ENCODE measurements at places on chromosomes 6 and 20. TPM values are rescaled to one million over a fixed set of nuclear protein-coding genes. Genes with fewer than 3 reads are reported as not detected.

DNA sequence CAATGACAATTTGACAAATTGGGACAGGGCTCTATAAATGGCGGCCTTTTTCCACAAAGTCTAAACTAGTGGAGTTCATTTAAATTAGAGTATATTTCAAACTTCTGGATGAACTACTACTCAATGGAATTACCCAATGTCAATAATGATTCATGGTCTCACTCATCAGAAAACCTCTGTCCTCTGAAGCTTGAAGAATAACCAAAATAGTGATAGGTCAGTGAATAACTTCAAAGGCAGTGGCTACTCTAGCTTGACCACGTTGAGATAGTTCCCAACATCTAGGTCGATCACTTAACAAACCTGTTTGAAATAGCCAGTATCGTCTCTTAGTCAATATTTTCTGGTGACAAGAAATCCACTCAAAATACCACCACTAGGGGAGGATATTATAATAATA lies 197.6 kb downstream of the HDGFL1 start:
- no peaks in the 10 kb centered on the region for H3K27me3 ChIP-seq
- peaks cover 5% of the 10 kb centered on the region for H3K4me1 ChIP-seq
- H3K27ac ChIP-seq: no peak overlapping the region
- H3K4me3 ChIP-seq: no peak overlapping the region

GRCh38 chr6:6282716-6283115 lies 37.7 kb downstream of the F13A1 start:
- H3K27me3 ChIP-seq: no peaks in the 10 kb centered on the region
- H3K36me3 ChIP-seq: no peaks in the 10 kb centered on the region

DNA sequence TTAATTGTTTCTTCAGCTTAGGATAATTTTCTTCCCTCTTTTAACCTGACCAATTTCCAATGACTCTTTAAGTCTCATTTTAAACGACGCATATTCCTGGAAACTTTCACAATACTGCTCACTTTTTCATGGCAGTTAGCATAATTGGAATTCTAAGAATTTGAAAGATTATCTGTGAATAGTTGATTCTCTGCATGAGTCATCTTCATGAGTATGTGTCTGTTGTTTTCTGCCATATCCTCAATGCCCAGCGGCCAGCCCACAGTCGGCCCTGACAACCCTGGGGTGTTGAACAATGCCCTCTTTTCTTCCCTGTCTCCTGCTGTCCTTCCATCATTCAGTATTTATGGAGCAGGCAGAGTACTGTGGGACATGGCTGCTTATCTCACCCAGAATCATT lies 554.2 kb downstream of the CDH26 start:
- peak overlapping the region; percentile 60 for H3K27ac ChIP-seq
- H3K4me3 ChIP-seq: no peak overlapping the region
- H3K4me1 ChIP-seq: peaks cover 5% of the 10 kb centered on the region
- H3K36me3 ChIP-seq: no peaks in the 10 kb centered on the region

GRCh38 chr6:16625291-16626265 lies 135.7 kb downstream of the ATXN1 start:
- H3K4me3 ChIP-seq: no peak overlapping the region
- H3K27ac ChIP-seq: no peak overlapping the region
- peak; percentile 28 for DNase-seq
- no peaks in the 10 kb centered on the region for H3K27me3 ChIP-seq
- H3K36me3 ChIP-seq: peaks cover 10% of the 10 kb centered on the region
- H3K4me1 ChIP-seq: no peaks in the 10 kb centered on the region

The OLIG3 gene
- total RNA-seq: not detected

GRCh38 chr6:163646866-163647265 lies 232.3 kb downstream of the QKI start:
- H3K27ac ChIP-seq: no peak overlapping the region
- no peak overlapping the region for H3K4me3 ChIP-seq
- peaks cover 2% of the 10 kb centered on the region for H3K27me3 ChIP-seq

The PRDM13 gene
- not detected for total RNA-seq

DNA sequence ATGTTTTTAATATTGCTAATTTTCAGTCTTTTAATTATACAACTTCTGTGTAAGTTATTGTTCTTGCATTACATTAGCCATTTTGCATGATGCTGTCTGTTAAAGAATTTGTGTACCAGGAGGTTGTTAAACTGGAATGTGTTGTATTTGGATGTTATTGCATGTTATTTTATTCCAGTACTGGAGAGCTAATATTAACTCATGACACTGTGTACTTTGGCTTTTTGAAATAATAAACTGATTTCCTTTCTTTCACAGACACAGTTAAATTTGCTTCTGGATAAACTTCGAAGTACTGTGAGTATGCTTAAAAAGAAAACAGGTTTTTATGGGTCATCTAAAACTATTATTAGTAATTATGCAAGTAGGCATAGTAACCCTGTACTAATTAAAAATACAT lies 121.3 kb downstream of the MYO6 start:
- no peaks in the 10 kb centered on the region for H3K27me3 ChIP-seq
- DNase-seq: no peak
- peaks cover 2% of the 10 kb centered on the region for H3K4me1 ChIP-seq
- no peak overlapping the region for H3K27ac ChIP-seq
- no peak overlapping the region for H3K4me3 ChIP-seq

GRCh38 chr6:33742092-33742491 lies 4.6 kb downstream of the IP6K3 start:
- no peak for DNase-seq
- peaks cover 8% of the 10 kb centered on the region for H3K27me3 ChIP-seq
- H3K4me3 ChIP-seq: no peak overlapping the region
- H3K36me3 ChIP-seq: no peaks in the 10 kb centered on the region
- H3K4me1 ChIP-seq: peaks cover 22% of the 10 kb centered on the region

DNA sequence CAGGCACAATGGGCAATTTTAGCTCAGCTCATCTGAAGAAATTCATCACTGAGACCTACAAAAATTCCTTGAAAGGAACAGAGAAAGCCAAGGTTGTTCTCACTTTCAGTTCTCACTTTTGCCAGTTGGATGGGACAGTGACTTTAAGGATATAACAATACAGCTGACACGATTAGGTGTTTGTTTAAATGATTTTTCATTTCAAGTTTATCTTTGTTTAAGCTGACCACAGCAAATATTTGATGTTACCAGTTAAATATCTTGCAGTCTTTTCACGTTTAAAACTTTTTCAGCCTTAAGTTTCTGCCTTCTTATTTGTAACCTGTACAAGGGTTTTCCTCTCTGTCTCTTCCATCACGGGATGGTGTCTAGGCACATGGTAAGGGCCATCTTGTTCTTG lies 93.6 kb downstream of the PLCB1 start:
- DNase-seq: no peak
- no peak overlapping the region for H3K4me3 ChIP-seq
- no peaks in the 10 kb centered on the region for H3K27me3 ChIP-seq
- peaks cover 5% of the 10 kb centered on the region for H3K4me1 ChIP-seq
- H3K27ac ChIP-seq: no peak overlapping the region

The OPN5 gene
- not detected for total RNA-seq

- peaks cover 13% of the 10 kb centered on the region for H3K4me1 ChIP-seq
- peaks cover 4% of the 10 kb centered on the region for H3K36me3 ChIP-seq
- peak; percentile 23 for DNase-seq
- H3K27me3 ChIP-seq: no peaks in the 10 kb centered on the region
These were observed 1.5 kb downstream of the TP53INP2 start for GRCh38 chr20:34705397-34706301.

The WFDC5 gene
- not detected for total RNA-seq

DNA sequence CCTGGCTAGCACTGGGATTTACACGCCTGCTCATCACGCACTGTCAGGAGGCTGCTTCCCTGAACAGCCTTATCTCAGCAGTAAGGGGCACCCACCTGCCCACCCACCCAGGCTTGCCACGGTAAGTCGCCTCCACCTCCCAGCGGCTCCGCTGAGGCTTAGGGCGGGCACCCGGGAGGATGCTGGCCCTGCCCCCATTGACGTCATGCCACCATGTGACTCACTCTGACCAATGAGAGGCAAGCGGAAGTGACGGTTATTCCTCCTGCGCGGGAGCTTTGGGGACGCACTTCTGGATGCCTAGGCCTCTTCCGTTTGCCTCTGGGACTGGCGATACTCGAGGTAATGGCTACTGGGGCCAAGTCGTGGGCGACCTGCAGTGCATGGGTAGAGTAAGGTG lies 256.8 kb downstream of the QKI start:
- H3K4me1 ChIP-seq: no peaks in the 10 kb centered on the region
- no peak overlapping the region for H3K27ac ChIP-seq
- DNase-seq: no peak
- H3K27me3 ChIP-seq: peaks cover 1% of the 10 kb centered on the region
- H3K36me3 ChIP-seq: no peaks in the 10 kb centered on the region
- no peak overlapping the region for H3K4me3 ChIP-seq

DNA sequence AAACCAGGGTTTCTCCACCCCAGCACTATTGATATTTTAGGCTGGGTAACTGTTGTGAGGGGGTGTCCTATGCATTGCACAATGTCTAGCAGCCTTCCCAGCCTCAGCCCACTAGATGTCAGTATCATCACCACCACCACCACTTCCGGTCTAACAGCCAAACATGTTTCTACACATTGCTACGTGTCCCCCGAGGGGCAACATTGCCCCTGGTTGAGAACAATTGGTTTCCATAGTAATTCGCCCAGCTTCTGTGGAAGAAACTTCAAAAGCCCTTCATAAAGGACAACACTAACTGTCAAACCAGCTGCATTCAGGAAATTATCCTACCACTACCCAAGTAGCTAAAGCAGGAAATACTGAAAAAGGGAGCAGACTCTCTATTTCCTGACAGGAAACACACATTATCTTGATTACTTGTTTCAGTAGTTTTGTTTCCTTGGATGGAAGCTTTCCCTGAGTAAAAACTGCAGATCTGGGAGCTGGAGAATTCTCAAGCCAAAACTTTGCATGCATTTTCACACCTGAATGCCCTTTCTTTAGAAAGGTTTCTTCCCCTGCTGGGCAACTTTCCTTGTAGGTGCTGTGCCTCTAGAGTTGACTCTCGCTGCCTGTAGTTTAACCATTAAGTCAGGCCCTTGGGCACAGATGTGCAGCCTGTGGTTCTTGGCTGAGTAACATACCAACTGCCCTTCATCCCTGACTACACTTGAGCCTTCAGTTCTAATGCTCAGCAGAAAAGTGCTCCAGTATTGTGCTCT lies 23.6 kb downstream of the PKHD1 start:
- H3K4me3 ChIP-seq: no peak overlapping the region
- no peaks in the 10 kb centered on the region for H3K27me3 ChIP-seq
- H3K27ac ChIP-seq: no peak overlapping the region
- no peaks in the 10 kb centered on the region for H3K4me1 ChIP-seq
- DNase-seq: peak; percentile 30
- H3K36me3 ChIP-seq: no peaks in the 10 kb centered on the region

The MAN1A1 gene
- total RNA-seq: 11.4 TPM

GRCh38 chr20:3165473-3166337 lies 6.0 kb upstream of the FASTKD5 start:
- no peak overlapping the region for H3K27ac ChIP-seq
- H3K36me3 ChIP-seq: no peaks in the 10 kb centered on the region
- peaks cover 5% of the 10 kb centered on the region for H3K4me1 ChIP-seq
- peaks cover 15% of the 10 kb centered on the region for H3K27me3 ChIP-seq

The ULBP1 gene
- 0.56 TPM for total RNA-seq

DNA sequence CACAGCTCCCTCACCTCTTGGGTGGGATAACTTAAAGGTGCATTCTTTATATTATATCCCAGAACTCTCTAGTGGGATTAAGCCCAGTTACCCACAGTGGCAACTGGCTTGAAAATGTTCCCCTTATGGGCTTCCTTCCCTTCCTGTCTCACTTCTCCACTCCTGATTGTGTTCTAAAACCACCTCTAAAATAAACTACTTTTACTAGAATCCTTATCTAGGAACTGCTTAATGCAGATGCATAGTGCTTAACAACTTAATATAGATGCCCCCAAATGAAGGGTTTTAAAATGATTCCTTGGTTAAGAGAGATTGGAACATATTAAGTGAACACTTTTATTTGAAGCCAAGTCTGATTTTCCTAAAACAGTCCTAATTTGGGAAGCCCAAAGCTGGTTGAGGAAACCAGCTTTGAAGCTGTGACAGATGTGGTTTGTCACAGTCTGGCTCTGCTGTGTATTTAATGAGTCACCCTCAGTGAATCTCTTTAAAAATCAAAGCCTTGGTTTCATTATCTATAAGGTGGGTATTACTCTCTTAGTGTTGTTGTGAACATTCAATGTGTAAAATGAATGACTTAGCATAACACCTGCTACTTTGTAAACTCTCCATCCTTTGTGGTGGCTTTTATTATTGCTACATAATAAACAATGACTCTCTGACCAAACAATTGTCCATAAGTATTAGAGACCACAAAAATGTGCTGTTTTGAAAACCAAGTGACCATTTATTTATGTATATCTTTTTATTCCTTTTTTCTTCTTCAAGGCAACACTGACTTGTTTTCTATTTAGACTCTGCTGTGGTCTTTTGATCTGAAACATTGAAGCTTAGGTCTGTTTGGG lies 24.4 kb downstream of the PLCB1 start:
- H3K36me3 ChIP-seq: no peaks in the 10 kb centered on the region
- H3K27me3 ChIP-seq: no peaks in the 10 kb centered on the region
- no peak overlapping the region for H3K27ac ChIP-seq
- no peak overlapping the region for H3K4me3 ChIP-seq
- peaks cover 9% of the 10 kb centered on the region for H3K4me1 ChIP-seq
- peak; percentile 59 for DNase-seq

Data from IMR-90 (cell line).